PC-3 (cell line): ENCODE measurements at places on chromosomes 4 and X.

DNA sequence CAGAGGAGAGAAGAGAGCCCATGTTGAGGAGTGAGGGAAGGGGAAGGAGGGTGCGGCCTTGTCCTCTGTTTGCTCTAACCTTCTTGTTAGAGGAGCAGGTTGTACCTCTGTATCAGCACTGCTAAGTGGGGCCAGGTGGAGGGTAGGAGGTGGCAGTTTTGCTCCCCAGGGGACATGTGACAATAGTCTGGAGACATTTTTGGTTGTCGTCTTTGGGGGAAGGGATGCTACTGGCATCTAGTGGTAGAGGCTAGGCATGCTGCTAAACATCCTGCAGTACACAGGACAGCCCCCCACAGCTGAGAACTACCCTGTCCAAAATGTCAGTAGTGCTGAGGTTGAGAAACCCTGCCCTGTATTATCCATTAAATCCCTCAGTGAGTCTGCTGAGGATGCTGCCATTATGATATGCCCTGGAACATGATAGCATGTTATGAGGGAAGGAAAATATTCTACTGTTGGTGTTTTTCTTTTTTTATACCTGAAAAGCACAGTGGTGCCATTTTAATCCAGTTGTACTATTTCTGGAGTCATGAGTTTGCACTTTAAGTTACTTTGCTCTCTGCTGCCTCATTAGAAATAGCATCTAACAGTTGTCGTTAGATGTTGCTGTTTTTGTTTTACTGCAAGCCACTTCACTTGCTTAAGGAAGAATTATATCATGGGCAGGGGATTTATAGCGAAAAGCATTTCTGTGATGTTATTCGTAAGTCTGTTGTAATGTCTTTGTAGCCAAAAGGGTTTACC, 90.6 kb downstream of the LRP2BP start:
- peak; percentile 59 for DNase-seq

DNA sequence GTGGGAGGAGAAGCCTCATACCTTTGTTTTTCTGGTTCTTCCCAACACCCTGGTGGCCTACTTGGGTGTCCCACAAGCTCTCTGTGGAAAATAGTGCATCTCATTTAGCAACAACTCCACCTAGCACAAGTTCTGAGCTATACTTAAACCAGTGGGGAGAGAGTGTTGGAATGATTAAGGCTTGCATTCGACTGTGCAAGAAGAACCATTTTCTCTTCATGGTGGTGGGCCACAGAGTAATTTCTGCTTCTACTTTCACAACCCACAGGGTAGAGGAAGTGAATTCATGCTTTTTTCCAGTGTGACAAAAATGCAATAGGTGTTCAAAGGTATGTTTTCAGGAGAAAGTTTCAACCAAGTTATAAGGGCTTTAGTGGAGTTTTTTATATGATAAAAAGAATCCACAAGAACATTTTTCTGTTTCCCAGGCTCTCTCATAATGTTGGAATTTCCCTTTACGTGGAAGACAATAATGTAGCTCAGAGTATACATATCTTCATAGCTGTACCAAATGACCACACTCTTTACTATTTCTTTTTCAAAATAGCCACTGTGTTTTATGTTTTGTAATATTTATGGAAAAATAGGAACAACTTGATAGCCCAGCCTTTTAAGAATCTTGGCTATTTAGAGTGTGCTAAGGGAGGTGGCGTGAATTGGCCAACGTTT, 80.3 kb upstream of the HHIP start:
- no peak for DNase-seq

DNA sequence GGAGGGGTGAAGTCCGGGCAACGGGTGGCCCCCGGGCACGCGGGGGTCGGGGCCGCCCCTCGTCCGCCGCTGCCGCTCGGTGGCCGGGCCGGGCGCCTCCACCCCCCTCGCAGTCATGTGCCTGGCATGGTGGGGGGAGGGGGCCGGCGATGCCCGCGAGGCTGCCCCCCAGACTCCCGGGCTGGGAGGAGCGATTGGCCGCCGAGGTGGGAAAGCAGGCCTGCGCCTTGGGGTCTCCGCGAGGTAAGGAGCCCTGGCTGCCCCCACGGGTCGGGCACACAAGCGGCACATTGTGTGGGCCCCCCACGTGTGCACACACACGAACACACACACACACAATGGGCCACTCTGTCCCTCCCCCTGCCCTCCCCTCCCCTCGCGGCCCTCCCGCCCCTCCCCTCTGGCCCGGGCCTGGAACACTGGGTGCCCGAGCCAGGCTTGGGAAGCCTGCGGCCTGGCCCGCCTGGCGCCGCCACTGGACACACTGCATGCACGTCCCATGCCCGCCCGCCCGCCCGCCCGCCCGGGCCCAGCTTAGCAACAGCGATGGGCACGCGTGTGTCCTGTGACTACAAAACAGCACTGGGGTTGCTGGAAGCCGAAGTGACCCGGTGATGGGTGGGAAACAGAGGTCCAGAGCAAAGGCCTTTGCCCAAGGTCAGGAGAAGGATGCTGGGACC, 1.3 kb downstream of the SLC6A8 start:
- DNase-seq, result peak; percentile 46

- DNase-seq, result no peak
Measured at GRCh38 chr4:3201718-3202702, 46.9 kb upstream of the MSANTD1 start.
